ENCODE measurements at places on chromosomes 2 and 18.

GRCh38 chr18:70110678-70111077 lies 94.8 kb downstream of the RTTN start:
- DNase-seq: no peak

DNA sequence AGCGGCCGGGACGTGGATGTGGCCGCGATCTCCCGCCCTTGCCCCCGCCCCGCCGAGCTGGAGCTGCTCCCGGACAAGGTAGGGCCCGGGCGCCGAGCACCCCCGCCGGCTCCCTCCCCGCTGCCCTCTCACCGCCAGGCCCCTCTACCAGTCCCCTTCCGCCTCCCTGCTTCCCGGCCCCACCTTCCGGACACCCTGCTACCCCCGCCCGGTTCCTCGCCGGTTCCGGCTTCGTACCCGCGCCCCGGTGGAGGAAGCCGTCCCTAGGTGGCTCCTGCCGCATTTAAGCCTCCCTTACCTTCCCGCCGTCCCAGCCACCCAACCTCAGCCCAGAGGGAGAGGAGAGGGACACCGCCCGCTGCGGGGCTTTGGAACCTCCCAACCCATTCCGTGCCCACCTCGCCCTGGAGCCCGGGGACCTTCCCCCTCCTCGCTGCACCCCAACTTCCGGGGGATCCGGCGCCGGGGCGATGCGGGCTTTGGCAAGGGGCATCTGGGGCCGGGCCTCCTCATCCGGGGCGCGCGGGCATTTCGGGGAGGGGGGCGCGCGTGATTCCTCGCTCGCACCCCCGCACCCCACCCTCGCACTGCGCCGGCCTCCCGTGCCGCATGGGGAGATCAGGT lies 475 bp downstream of the B3GNT2 start:
- DNase-seq: peak; percentile 66

- DNase-seq: no peak
Measured at GRCh38 chr18:2316751-2317696, 254.3 kb downstream of the METTL4 start.

- DNase-seq: no peak
Measured at GRCh38 chr2:200913654-200914053, 24.5 kb downstream of the NIF3L1 start.

DNA sequence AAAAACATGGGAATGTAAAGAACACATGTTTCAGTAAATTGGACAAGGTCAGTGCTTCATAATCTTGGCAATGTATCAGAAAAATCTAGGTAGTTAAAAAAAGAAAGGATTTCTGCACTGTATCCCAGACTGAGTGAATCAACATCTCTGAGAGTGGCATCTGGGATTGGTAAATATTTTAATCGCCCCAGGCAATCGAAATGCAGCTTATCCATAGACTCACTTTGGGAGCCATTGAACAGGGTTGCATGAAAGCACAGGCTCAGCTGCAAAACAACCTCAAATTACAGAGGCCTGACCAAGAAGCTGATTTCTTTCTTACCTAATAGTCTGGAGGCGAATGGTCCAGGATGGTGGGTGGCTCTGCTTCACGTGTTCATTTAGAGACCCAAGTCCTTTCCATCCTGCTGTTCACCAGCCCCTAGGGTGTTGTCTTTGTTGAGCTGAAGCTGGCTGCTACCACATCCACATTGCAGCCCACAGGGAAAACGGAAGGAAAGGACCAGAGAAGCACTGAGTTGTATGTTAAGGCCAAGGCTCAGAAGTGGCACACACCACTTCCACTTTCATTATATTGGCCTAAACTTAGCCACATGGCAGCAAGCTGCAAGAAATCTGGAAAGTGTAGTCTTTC lies 59.0 kb downstream of the MOGAT1 start:
- DNase-seq: no peak

GRCh38 chr2:10499275-10499907 lies 51.3 kb upstream of the ODC1 start:
- DNase-seq: no peak

- DNase-seq: no peak
Measured at GRCh38 chr2:230410861-230411569, 5.0 kb upstream of the SP100 start.

DNA sequence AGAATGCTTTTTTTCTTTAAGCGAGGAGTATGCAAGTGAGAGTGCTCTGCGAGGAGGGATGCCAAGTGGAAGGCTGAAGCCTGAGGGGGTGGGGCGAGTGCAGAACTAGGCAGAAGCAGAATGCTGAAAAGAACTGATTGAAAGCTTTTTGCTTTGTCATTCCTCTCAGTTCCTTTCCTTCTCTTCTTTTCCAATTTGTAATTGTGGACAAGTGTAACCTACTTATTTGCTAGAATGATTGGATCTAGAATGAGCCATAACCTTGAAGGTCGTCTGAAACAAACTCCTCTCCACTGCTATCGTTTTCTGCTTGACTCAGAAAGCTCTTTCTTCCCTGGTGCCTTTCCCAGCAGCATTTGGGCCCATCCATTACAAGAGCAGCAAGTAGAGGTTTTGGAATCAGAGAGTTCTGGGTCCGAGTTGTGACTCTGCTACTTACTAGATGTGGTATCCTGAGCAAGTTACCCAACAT lies 115.3 kb downstream of the METTL8 start:
- no peak for DNase-seq

DNA sequence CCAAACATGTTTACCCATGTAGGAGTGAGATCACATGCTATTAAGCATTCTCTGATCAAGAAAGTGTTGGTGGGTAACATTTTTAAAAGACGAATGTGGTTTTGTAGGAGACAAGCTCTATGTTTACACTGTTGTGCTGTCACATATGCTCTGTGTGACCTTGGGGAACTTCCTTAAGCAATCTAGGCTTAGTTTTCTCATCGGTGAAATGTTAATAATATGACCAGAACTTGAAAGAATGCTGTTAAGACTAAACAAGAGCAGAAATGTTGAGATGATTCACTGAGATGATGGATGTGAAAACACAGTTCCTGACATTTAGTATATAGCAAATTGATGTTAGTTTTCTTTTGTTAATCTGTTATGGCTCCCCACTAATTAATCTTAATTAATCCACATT lies 860.9 kb upstream of the CNTNAP5 start:
- DNase-seq: no peak

- no peak for DNase-seq
Measured at GRCh38 chr2:18752667-18753422, 163.5 kb upstream of the NT5C1B start.

DNA sequence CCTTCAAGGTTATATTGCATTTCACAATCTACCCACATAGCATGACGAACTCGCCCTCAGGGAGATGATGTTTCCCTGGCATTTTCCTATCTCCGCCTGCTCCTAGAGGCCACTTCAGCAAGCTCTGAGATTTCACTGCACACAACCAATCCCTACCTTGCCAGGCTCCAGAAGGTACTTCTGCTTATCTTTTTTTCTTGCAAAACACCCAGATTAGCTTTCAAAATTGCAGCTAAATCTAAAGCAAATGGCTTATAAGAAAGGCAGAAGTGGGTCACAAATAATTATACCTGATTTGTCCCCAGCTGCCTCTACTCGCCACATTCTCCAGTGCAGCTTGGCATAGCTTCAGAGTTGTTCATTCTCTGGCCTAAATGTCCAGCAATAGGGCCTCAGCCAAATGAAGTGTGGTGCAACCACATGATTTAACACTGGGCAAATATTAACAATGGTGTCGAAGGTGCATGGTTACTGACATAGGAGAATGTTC lies 32.4 kb upstream of the MRPL19 start:
- no peak for DNase-seq

DNA sequence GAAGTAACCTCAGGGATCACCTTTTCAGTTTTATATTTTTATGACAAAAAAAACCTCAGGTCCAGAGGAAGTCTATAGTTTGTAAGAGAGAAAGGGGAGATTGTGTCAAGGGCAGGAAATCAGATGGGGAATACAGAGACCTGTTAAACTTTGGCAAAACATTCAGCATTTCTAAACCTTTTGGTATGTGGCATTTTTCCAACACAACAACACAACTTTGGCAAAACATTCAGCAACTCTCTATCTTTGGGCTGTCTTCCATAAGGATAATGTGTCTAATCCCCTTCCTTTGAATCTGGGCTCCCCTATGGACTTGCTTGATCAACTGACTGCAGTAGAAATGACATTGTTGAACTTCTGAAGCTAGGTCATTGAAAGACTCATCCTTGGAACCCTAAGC lies 220.6 kb upstream of the CCDC68 start:
- DNase-seq: no peak

DNA sequence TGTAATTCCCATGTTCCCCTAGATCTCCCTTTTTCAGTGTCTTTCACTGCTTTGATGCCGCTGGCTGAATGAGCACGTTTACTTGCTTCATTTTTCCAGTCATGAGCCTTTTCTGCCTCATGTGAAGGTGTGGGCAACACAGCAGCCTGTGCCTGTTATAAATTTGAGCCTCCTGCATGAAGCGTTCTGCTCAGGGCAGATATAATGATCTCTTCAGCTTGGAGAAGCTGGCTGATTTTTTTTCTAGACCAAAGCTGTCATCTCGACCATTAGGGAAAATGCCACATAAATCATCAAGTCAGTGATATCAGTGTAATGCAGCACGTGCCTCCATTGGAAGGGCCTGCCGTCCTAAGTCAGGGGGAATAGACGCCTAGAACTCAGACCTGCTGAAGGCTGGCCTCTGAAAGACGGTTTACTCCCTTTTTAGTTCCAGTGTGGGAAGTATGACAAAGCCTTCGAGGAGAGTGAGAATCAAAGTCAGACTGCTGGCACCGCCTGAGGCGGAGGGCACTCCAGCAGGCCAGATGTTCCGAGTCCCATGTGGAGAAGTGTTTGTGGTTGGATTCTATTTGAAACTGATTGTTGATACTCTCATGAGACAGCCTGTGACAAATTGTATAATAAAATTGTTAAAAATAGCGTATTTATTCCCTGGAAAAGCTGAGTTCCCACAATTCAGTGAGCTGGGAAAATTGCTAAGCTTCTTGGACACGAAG lies 196.5 kb downstream of the MYO1B start:
- no peak for DNase-seq

DNA sequence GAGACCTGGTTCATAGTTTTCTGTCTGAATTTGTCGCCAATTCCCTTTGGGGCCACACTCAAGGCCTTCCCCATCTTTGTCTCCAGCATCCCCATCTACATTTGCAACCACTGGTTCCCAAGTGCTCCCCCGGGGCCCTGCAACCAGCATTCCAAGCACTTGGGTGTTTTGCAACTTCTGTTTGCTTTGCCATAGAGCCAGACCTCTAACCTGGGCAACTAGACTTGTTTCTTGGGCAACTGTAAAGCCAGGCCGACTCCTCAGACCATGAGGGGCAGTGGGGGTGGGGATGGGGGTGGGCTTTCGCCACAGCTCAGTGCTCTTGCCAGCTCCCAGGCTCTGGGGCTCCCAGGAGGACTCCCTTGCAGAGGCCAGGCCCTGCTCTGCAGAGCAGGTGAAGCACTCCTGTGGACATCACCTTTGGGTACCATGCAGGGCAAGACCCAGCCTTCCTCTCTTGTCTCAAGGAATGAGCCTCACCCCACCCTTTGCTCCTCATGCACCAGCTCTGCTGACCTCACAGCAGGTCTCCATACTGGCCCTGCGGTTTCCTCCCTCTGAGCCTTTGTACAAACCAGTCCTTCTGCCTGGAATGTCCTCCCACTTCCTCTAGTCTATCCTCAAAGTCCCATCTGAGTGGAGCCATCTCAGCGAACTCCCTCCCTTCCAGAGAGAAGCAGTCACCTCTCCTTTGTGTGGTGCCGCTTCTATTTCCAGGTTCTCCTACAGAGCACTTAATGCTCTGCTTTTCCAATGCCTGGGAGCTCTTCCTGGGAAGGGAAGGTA lies 126.7 kb upstream of the MYCN start:
- DNase-seq: no peak

GRCh38 chr2:112304298-112304941 lies 29.0 kb downstream of the ZC3H6 start:
- DNase-seq: no peak

DNA sequence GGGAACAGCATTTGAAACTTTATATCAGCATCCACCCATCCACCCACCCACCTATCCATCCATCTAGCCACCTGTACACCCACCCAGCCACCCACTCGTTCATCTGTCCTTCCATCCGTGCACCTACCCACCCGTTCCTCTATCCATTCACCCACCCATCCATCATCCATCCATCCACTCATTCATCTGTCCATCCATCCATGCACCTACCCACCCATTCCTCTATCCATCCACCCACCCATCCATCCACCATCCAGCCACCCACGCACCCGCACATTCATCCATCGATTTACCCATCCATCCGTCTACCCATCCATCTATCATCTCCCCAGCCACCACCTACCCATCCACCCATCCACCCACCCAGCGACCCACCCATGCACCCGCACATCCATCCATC lies 24.8 kb downstream of the LDLRAD4 start:
- DNase-seq: no peak

DNA sequence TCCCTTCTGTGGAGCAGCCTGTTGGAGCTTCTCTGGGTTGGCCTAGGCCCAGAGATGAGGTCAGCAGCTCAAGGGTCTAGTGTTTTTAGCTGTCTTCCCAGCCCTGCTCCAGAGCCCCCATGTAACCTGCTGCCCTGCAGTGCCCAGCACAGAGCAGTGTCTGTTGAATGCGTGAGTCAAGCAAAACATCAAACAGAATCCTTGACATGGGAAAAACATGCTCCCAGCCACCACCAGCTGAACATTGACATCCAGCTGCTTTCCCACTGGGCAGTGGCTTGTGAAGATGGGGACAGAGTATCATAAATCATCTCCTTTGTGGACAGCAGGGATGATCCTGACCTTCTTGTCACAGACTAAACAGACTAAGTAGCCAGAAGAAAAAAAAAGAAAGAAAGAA lies 22.6 kb downstream of the IMPA2 start:
- no peak for DNase-seq

- DNase-seq: no peak
Measured at GRCh38 chr2:143261986-143262385, 132.8 kb downstream of the ARHGAP15 start.

- no peak for DNase-seq
Measured at GRCh38 chr18:22523481-22523880, 105.8 kb upstream of the CTAGE1 start.

DNA sequence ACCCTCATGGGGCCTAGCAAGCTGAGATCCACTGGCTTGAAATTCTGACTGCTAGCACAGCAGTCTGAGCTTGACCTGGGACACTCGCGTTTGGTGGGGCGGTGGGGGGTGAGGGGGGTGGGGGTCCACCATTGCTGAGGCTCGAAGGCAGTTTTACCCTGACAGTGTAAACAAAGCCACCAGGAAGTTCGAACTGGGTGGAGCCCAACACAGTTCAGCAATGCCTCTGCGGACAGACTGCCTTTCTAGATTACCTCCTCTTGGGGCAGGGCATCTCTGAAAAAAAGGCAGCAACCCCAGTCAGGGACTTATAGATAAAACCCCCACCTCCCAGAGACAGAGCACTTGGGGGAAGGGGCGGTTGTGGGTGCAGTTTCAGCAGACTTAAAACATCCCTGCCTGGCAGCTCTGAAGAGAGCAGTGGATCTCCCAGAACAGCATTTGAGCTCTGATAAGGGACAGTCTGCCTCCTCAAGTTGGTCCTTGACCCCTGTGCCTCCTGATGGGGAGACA lies 149.7 kb upstream of the TANK start:
- DNase-seq: no peak

GRCh38 chr2:178304333-178304732 lies 110.0 kb downstream of the OSBPL6 start:
- DNase-seq: no peak
